ENCODE measurements at places on chromosomes 7 and 10. TPM values are rescaled to one million over a fixed set of nuclear protein-coding genes. Genes with fewer than 3 reads are reported as not detected.
A peak's percentile ranks its signal among the peaks of the same experiment; 100 is the strongest.

NPFFR1 gene
- not detected for total RNA-seq

CYP2C8 gene
- total RNA-seq, result not detected

KLF14 gene
- total RNA-seq, result not detected

JAKMIP3 gene
- total RNA-seq, result under 0.01 TPM

SLC29A4 gene
- 9.5 TPM for total RNA-seq

EMX2 gene
- not detected for total RNA-seq

CAMK2G gene
- total RNA-seq, result 16.5 TPM

CLCN1 gene
- under 0.01 TPM for total RNA-seq

VSTM2A gene
- not detected for total RNA-seq

FAM25A gene
- 4.7 TPM for total RNA-seq

TEX36 gene
- not detected for total RNA-seq

IGFBP3 gene
- 7.8 TPM for total RNA-seq

CDK14 gene
- total RNA-seq, result 8.7 TPM

SLC13A4 gene
- total RNA-seq, result under 0.01 TPM

DMTF1 gene
- total RNA-seq, result 40.8 TPM

MBL2 gene
- total RNA-seq, result not detected

- no peak for DNase-seq
Observed at GRCh38 chr10:117865945-117866344, 180.8 kb downstream of the RAB11FIP2 start.

DNA sequence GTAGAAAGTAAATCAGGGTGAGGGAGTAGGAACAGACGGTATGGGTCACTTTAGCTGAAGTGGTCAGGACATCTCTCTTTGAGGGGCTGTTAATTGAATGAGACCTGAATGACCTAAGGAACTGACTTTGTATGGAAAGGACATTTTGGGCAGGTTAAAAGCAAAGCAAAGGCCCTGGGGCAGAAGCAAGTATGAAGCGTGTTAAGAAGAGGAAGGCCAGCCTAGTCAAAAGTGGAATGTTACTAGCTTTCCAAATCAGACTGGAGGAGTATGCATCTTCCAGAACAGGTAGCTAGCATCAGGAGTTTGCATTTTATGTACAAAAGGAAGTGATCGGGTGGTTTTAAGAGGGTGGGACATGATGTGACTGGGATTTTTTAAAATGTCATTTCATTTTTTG, 70.9 kb upstream of the PCGF5 start:
- no peak for DNase-seq

DNA sequence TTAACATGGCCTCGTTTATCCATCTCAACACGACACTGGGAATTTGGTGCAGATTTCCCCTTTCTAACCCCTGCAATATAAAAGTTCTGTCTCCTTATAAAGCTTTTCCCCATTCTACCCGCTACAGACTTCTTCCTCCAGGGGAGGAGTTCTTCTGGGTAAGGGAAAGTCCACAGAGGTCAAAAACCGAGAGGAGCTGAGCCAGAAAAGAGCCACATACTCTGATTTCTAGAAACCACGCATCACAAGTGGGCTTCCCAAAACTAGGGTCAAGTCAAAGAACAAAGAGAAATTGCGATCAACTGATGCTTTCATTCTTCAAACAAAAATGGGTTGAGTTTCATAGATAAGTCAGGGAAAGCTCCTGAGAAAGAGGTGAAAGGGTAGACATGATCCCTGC, 6.8 kb downstream of the IL6 start:
- no peak for DNase-seq

GRCh38 chr7:20745702-20746101, 41.0 kb downstream of the SP8 start:
- DNase-seq, result no peak

DNA sequence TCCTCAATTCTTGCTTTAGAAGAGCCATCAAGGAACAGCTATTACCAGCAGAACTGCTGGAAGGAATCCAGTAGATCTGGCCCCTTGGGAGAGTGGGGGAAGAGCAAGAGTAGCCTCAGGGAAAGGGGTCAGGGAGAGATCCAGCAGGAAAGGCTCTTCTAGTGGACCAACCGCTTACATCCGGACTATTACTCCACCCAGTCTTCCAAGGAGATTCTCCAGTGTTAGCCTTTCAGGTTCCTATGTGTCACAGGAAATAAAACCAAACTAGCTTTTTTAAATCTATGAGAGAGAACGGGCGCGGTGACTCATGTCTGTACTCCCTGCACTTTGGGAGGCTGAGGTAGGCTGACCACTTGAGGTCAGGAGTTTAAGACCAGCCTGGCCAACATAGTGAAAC, 34.3 kb downstream of the TET1 start:
- DNase-seq, result peak; percentile 54

- no peak for DNase-seq
Observed at GRCh38 chr10:113269333-113269732, 283.5 kb upstream of the HABP2 start.

- DNase-seq, result peak; percentile 56
Observed at GRCh38 chr7:27616914-27617548, 45.7 kb downstream of the HIBADH start.

- no peak for DNase-seq
Observed at GRCh38 chr7:129652914-129653313, 41.4 kb downstream of the NRF1 start.

DNA sequence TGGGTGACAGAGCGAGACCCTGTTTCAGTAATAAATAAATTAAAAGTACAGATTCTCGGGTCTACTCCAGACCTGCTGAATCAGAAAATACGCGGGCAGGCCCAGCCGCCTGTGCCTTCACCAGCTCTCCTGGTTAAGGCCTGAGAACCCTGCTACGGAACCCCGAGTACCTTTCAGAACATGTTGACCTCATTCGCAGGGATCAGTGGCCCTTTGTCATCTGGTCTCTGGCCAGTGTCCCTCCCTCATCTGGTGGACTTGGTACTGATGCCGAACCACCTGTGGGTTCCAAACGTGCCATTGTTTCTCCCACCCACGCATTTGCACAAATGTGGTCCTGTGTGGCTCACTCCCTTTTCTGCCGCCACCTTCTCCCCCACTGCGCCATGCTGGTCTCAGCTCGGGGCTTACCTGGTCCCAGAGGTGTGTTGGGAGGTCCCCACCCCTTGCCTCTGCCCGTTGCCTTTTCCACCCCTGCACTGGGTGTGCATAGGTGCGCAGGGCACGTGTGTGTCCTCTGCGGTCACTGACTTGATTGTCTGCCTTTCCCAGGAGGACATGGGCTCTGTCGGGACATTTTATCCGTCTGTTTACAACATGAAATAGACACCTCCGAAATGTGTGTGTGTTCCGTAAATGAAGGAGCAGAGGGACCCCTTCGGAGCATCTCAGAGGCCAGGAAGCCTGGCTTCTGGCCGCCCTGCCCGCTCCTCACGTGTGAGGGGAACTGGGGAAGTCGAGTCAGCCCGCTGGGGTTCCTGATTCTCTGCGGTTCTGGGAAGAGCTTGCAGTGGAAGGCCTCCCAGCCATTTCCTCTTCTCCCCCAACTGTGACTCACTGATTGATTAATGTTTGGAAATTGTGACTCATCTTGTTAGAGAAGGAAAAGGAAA, 135.2 kb downstream of the CUX1 start:
- DNase-seq, result peak; percentile 76

DNA sequence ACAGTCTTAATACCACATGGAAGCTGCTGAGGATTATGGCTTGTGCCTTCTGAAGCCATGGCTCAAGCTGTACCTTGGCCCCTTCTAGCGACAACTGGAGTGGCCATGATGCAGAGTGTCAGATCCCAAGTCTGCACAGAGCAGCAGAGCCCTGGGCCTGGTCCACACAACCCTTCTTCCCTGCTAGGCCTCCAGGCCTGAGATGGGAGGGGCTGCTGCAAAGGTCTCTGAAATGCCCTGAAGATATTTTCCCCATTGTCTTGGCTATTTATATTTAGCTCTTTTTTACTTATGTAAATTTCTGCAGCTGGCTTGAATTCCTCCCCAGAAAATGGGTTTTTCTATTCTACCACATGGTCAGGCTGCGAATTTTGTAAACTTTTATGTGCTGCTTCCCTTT, 804.6 kb upstream of the ZWINT start:
- no peak for DNase-seq

DNA sequence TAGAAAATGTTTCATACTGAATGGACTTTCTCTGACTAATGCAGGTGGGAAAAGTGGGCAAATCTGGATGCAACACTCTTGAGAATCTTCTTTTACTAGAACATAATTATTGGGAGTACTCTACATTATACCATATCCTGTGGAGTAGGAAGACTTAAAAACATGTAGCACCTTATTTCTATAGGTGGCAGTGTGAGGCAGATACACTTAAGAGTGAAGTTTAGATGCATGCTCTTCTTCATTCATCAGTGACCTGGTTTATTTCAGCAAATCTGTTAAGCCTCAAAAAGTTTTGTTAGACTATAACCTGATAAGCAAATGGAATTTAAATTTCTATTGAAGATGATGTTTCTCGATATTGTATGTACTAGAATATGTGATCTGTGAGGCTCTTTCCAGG, 1087.1 kb upstream of the LRRN3 start:
- peak; percentile 28 for DNase-seq

GRCh38 chr7:134200970-134201369, 73.8 kb downstream of the LRGUK start:
- DNase-seq, result no peak

- DNase-seq, result no peak
Observed at GRCh38 chr10:76885816-76886215, 751.8 kb downstream of the KCNMA1 start.

- no peak for DNase-seq
Observed at GRCh38 chr7:46099076-46099475, 178.0 kb upstream of the IGFBP3 start.

DNA sequence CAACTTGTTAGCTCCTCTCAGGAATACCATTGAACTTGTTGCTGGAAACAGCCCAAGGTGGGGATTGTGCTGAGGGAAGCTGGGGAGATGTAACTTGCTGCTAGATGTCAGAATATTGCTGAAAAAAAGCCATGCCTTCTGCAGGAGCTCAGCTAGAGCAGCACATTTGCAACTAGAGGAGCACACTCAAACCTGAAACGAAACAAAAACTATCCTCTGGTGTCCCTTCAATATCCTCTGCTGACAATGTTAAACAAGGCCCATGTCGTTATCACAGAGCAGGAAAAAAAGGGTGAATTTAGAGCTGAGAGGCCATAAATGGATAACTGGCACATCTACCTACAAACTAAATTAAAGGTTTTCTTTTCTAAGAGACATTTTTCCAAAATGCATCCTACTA, 53.7 kb upstream of the MACC1 start:
- DNase-seq, result no peak

- DNase-seq, result no peak
Observed at GRCh38 chr10:117167346-117167788, 29.3 kb upstream of the VAX1 start.

DNA sequence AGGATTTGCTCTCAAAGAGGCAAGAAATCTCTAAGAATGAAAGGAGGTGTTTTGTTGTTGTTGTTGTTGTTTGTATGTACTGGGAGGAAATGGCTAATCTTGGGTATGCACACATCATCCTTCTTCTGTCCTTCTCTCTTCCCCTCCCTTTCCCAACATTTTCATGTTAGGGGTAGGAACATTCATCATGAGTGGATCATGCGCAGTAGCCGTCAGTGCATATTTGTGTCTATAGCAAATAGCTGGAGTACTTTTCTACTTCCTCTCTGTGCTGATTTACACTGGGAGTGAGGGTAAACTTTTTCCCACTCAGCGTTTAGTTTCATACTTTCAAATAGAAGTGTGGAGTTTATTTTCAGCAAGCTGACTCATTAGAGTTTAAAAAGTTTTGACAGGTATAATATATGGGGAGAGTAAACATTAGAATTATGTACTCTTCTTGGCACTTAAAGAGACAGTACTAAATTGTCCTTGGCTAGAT, 80.5 kb upstream of the PRKG1 start:
- peak; percentile 74 for DNase-seq

- no peak for DNase-seq
Observed at GRCh38 chr10:112613620-112614019, 166.6 kb downstream of the VTI1A start.

DNA sequence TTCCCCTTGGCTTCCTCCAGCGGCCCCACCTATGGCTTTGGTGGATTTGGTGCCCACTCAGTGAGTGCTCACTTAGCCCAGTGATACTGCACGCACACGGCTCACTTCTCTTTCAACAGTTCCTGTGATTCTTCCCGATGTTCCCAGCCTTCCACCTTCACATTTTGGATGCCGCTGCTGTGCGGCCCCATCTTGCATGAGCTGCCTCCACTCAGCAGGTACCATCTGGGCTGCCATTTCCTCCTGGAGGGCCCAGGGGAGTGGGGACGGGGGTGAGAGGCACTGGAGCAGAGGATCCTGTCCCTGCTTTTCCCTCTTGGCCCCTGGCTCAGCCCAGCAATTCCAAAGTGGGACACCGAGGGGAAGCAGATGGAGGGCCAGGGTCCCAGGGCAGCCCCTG, 323.3 kb upstream of the ZNF32 start:
- DNase-seq, result no peak

GRCh38 chr10:7282457-7282856, 128.4 kb downstream of the SFMBT2 start:
- no peak for DNase-seq

- peak; percentile 46 for DNase-seq
Observed at GRCh38 chr7:34939175-34939574, 98.1 kb downstream of the DPY19L1 start.

GRCh38 chr7:11714205-11714604, 117.8 kb downstream of the THSD7A start:
- DNase-seq, result peak; percentile 78

DNA sequence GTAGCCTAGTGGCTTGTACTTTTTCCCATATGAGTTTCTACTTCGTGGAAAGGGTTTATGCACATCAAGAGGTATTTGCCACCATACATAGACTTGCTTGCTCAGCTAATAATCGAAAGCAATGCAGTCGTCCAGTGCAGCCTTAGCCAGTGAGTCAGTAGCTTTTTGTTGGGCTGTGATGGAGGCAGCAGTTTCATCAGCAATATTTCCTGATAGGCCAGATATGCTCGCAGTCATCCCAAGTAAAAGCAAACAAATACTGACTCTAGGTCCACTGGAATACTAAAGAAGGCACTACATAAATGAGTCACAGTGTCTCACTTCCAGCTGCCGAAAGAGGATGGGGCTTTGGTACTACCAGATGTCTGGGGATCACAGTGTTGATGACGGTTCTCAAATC, 2.1 kb upstream of the BNIP3 start:
- peak; percentile 98 for DNase-seq

- no peak for DNase-seq
Observed at GRCh38 chr7:44494960-44495359, 4.5 kb upstream of the NUDCD3 start.

- no peak for DNase-seq
Observed at GRCh38 chr10:98569853-98570252, 123.1 kb upstream of the HPS1 start.

DNA sequence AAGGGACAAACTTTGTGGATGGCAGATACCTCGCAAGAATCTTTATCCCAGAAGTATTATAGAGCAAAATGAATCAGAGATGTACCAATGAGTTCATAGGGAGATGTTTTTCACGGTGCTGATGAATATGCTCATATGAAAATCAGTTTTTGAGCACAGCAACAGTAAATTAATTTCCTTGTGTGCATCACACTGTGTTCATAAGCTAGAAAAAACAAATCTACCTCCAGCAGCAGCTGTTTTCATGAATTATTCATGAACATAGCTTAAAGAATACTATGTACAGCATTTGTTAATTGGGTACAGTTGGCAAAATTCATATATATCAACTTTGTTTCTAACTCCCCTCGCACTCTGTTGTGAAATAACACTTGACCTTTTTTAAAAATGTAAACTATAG, 809.8 kb downstream of the GRM8 start:
- DNase-seq, result no peak

All from bronchial epithelial cell (primary cell).